CD8-positive, alpha-beta T cell (primary cell): ENCODE measurements at places on chromosomes 1 and 21. TPM values are rescaled to one million over a fixed set of nuclear protein-coding genes. Genes with fewer than 3 reads are reported as not detected.
A peak's percentile ranks its signal among the peaks of the same experiment; 100 is the strongest.

- no peak for DNase-seq
These were observed 22.3 kb upstream of the PEX19 start for GRCh38 chr1:160307118-160307791.

- no peak for DNase-seq
These were observed 15.6 kb upstream of the FMOD start for GRCh38 chr1:203366476-203366875.

The ASAP3 gene
- 0.81 TPM for total RNA-seq

The SPRR3 gene
- not detected for total RNA-seq

- DNase-seq, result no peak
These were observed 17.7 kb downstream of the LURAP1 start for GRCh38 chr1:46220808-46221207.

- no peak for DNase-seq
These were observed 61.7 kb upstream of the C1orf115 start for GRCh38 chr1:220628431-220628830.

- DNase-seq, result no peak
These were observed 191.2 kb downstream of the C1orf94 start for GRCh38 chr1:34367954-34368353.

GRCh38 chr1:234699795-234700665 lies 90.1 kb upstream of the IRF2BP2 start:
- DNase-seq, result peak; percentile 37

DNA sequence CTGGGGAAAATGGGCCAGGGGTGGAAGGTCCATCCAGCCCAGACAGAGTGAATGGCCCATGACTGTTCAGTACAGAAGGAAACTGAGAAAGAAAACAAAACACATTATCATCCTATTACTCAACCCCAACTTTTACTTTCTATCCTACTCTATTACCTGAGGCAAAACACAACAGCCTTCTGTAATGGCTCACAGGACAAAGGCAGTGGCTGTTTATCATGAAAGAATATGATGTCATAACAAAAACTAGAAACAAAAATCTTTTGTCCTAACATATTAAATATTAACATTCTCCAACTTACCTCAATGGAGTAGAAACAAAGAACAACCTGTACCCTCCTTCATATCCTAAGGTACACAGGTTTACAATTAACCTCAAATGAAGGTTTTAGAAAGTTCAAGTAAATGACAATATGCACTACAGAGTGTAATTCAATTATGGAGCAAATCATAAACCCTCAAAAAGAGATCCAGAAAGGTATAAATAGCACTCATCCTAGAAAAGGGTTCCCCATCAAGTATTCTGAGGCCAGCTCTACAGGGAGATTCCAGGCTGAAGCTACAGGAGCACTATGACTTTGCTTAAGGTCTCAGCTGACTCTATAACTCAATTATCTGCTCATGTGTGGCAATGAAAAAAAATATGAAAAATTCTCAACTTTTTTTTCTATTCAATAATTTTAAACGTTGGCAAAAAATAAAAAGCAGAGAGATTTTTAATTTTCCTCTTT lies 15.1 kb downstream of the ELK4 start:
- DNase-seq, result no peak

DNA sequence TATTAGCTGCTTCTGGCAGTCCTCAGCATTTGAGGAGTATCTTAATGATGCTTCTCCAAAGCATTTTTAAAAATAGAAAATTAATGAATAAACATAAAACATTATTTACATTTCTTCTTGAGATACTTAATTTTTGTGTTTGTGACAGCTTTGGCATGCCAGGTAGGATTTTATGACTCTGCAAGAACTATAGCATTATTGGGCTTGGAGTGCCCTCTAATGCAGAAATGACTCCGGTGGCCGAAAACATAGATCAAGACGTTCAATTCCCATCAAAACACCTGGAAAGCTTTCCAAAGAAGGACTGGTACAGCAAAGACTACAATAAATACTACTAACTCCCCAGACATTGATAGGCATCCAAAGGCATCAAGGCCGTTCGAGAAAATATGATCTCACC lies 366.4 kb upstream of the CXADR start:
- DNase-seq, result no peak

The TRAPPC10 gene
- total RNA-seq, result 128 TPM

GRCh38 chr21:16420031-16420724 lies 690.4 kb downstream of the USP25 start:
- no peak for DNase-seq

The C1orf210 gene
- total RNA-seq, result not detected

GRCh38 chr1:167717351-167717750 lies 4.4 kb upstream of the MPZL1 start:
- DNase-seq, result no peak

DNA sequence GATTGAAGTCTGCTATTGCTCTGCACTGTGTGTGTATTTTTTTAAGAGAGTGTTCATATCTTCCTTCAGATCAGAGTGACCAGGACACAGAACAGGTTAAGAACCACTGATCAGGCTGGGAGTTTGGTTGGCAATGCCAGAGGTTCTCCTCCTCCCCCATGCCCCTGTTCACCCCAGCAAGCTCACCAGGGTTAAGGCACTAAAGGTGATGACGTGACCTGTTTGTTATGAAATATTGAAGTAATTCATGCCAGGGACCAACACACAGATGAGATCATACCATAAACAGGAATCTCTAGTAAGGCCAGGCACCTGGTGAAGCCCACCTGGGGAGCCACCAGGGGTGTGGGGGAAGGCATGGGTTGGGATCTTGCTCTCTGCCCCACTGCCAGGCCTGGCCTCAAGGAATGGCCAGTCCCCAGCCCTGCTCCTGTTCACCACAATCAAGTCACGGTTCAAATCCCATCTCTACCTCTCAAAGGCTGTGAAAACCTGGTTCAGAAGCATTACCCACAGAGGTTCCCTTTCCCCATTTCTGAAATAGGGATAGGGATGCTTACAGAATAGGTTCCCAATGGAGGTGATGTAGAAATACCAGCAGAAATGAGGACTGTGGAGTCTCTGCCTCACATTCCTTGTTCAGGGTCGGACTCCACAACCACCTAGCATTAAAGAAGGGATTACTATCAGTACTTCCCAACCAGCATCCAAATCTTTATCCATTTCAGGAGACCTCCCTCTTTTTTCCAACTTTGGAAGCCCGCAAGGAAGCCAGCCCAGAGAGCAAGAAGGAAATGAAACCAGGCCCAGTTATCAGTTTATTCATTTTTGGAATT lies 2.4 kb downstream of the ID3 start:
- no peak for DNase-seq

The OR2L8 gene
- 0.35 TPM for total RNA-seq

The FABP3 gene
- not detected for total RNA-seq

DNA sequence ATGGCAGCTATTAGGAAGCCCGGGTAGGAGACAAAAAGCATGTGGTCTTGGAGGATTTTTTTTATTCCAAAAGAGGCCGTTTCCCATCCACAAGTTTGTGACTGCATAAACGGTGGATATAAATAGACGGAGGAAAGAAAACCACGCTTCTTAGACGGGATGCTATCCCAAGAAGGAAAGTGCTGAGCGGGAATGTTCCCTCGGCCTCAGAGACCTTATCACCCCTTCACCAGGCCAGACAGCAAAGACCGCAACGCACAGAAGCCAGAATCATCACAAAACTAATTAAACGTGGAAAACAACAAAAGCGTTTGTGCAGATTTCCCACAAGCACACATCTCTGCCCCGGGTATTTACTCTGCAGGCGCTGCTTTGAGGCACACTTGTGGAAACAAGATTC lies 43.2 kb downstream of the HLCS start:
- no peak for DNase-seq

- no peak for DNase-seq
These were observed 53.4 kb downstream of the CD2 start for GRCh38 chr1:116807394-116808199.

DNA sequence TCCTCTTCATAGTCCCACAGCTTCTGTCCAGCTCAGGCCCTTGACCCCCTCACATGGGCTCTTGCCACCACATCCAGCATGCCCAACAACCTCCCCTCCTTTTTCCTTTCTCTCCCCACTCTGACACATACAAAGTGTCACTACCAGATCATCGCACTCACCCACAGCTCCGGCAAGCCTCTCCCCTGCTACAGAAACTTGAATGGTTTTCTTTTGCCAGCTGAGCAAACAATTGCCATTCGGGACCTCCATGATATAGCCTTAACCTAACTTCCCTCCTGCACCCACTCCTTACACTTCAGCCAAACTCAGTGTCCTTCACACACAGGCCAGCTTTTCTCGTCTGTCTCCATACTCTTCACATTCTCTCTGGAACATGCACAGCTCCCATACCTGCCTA lies 43.3 kb downstream of the MAB21L3 start:
- DNase-seq, result no peak

GRCh38 chr21:15252431-15252830 lies 187.6 kb upstream of the NRIP1 start:
- no peak for DNase-seq

The DIO1 gene
- not detected for total RNA-seq

The SH3BGR gene
- not detected for total RNA-seq

GRCh38 chr1:6056572-6056948 lies 10.9 kb downstream of the KCNAB2 start:
- DNase-seq, result no peak

The LZIC gene
- total RNA-seq, result 13.6 TPM

DNA sequence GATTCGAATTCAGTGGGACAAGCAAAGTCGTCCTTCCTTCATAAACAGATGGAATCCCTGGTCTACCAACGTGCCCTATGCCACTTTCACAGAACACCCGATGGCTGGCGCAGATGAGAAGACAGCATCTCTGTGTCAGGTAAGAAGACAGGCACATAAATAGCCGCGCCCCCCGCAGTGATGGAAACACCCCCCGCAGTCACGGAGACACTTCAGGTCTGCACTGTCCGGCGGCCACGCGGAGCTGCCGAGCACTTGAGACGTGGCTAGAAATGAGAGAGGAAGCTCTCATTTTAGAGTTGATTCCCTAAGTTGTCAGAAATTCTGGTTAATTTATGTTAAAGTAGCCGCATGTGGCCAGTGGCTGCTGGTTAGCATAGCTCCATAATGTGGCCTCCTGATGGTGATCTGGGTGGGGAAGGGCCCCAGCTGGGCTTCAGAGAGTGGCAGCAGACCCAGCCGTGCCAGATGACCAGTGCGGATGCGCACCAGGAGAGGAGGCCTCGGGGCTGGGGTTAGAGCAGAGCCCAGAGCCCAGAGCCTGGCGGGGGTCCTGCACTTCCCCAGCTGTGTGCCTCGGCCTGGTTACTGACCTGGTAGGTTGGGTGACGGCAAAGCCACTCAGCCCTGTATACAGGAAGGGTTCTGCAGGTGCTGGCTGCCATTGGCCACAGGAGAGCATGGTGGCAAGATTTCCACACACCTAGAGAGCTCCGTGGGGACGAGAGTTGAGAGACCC lies 2.9 kb downstream of the TPRG1L start:
- DNase-seq, result no peak

The VAV3 gene
- total RNA-seq, result 9.7 TPM

GRCh38 chr1:156508955-156509234 lies 8.3 kb upstream of the MEF2D start:
- no peak for DNase-seq

- DNase-seq, result no peak
These were observed 74.4 kb downstream of the CLCA4 start for GRCh38 chr1:86621286-86621685.

DNA sequence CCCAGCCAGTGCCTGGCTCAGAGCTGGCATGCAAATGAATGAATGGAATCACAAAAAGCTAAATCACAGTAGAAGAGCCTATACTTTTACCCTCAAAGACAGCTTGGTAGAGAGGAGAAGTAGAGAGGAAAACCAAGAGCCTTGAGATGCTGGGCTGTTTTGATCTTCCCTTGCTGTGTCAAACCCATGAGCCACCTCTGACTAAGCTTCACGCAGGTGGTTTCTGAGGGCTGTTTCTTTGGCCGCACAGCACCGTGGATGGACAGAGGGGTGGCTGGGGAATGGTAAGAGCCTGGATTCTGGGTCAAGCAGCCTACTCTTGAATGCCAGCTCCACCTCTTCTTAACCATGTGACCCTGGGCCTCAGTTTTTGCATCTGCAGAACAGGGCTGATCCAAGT lies 18.6 kb downstream of the ABCG1 start:
- DNase-seq, result no peak
